ENCODE measurements at places on chromosomes 13 and 19. TPM values are rescaled to one million over a fixed set of nuclear protein-coding genes. Genes with fewer than 3 reads are reported as not detected.
A peak's percentile ranks its signal among the peaks of the same experiment; 100 is the strongest.

CASP14 gene
- not detected for total RNA-seq

DNA sequence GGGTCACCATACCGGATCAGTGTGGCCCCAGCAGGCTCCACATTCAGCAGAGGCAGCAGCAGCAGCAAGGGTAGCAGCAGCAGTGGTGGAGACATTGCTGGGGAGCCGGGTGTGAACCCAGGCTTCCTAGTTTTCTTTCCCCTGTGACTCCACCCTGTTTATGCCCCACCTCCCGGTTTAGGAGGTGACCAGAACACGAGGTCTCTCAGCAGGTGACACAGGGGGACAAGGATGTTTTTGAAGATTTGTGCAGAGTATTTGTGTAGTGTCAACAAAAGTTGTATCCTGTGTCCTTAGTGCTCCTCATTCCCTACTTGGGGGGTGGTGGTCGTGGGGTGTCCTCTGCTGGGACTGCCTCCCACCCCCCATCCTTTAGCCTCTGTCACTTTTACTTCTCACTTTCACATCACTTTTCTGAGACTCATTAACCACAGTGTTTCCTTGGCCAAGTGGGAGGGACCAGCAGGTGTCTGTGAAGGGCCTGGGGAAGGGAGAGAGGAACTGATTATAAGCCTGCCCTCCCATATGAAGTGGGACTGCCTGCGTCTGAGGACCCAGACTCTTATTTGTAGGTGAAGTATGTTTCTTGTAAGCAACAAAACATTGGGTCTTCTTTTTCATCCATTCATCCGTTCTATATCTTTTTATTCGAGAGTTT lies 15.6 kb upstream of the KCNC3 start:
- no peak for DNase-seq

DNA sequence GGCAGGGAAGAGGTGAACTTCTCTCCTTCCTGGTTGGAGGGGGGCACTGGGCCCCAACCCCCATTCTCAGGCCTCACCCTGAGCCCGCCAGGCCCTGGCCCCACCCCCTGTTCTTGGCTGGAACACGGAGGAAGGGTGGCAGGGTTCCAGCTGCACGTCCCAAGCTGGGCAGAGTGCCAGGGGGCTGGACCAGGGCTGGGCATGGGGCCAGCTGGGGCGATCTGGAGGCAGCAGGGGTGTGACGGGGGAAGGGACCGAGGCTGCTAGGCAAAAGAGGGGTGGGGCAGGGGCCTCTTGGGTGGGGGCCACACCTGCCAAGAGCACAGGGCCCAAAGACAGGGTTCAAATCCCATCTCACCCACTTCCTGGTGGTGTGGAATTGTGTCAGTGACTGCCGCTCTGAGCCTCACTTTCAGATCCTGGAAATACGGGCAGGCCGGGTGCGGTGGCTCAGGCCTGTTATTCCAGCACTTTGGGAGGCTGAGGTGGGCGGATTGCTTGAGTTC lies 2.2 kb downstream of the HIF3A start:
- DNase-seq: peak; percentile 45

GRCh38 chr13:85565652-85566051 lies 233.6 kb downstream of the SLITRK6 start:
- DNase-seq: no peak

- no peak for DNase-seq
Observed at GRCh38 chr13:29861694-29862110, 11.3 kb upstream of the UBL3 start.

GRCh38 chr19:19645233-19645870 lies 1.9 kb upstream of the GMIP start:
- DNase-seq: no peak

GRCh38 chr19:38055010-38055409 lies 148.0 kb downstream of the SIPA1L3 start:
- DNase-seq: no peak

Data from HCT116 (cell line).